ENCODE measurements at places on chromosomes 2 and 18.

DNA sequence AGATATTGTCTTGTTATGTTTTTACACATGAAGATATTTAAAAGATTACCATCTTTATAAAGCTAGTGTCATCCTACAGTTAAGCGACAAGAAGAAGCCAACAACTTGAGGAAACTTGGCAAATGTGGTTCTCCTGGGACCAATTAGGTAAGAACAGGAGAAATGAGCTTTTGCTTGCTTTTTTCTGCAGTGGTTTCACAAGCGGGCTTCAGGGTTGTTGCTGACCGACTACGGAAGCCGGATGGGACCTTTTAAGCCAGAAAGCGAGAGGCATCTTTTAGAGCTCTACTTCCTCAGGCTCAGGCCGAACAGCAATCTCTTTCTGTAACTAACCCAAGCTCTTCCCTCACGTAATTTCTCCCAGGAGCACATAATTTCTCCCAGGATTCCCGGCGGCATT, 256.5 kb downstream of the CNTNAP5 start:
- no peak for DNase-seq

- DNase-seq = no peak
Measured at GRCh38 chr2:172135446-172135845, 32.7 kb upstream of the DLX2 start.

GRCh38 chr2:118529908-118530599, 317.4 kb downstream of the EN1 start:
- DNase-seq = no peak

GRCh38 chr2:193989645-193990044, 1667.4 kb upstream of the SLC39A10 start:
- no peak for DNase-seq

- no peak for DNase-seq
Measured at GRCh38 chr2:236545248-236545658, 24.4 kb upstream of the ACKR3 start.

GRCh38 chr18:28916456-28916855, 739.5 kb upstream of the CDH2 start:
- DNase-seq = no peak

- no peak for DNase-seq
Measured at GRCh38 chr18:71471963-71472725, 1072.0 kb downstream of the CBLN2 start.

GRCh38 chr2:173815772-173816171, 149.4 kb downstream of the SP3 start:
- DNase-seq = no peak

GRCh38 chr18:65661391-65661790, 89.4 kb upstream of the CDH7 start:
- DNase-seq = no peak

- no peak for DNase-seq
Measured at GRCh38 chr18:48769006-48769636, 181.6 kb downstream of the SMAD7 start.

- DNase-seq = peak; percentile 36
Measured at GRCh38 chr2:37588316-37588777, 83.1 kb downstream of the CDC42EP3 start.

DNA sequence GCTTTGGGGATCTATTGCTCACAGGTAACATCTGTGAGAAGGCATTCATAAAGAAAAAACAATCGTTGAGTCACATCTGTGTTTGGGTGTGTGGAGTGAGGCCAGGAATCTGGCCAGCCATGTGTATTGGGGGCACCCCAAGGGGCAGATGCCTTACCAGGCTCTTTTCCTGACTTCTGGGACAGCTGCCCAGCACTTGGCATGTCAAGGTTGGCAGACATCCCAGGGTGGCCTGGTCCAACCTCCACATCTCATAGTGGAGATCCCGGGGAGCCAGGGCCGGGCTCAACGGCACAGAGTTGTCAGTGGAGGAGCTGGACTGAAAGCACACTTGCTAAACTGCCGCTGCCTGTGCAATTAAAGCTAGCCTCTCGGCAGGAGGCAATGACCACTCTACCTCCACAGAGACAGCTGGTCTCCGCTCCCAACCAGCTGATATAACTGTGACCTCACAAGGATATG, 75.3 kb upstream of the MGAT4A start:
- no peak for DNase-seq

GRCh38 chr18:7607540-7608173, 40.5 kb downstream of the PTPRM start:
- no peak for DNase-seq

GRCh38 chr2:225737556-225737955, 338.0 kb downstream of the NYAP2 start:
- DNase-seq = no peak

- no peak for DNase-seq
Measured at GRCh38 chr2:38191516-38191915, 115.6 kb upstream of the CYP1B1 start.

DNA sequence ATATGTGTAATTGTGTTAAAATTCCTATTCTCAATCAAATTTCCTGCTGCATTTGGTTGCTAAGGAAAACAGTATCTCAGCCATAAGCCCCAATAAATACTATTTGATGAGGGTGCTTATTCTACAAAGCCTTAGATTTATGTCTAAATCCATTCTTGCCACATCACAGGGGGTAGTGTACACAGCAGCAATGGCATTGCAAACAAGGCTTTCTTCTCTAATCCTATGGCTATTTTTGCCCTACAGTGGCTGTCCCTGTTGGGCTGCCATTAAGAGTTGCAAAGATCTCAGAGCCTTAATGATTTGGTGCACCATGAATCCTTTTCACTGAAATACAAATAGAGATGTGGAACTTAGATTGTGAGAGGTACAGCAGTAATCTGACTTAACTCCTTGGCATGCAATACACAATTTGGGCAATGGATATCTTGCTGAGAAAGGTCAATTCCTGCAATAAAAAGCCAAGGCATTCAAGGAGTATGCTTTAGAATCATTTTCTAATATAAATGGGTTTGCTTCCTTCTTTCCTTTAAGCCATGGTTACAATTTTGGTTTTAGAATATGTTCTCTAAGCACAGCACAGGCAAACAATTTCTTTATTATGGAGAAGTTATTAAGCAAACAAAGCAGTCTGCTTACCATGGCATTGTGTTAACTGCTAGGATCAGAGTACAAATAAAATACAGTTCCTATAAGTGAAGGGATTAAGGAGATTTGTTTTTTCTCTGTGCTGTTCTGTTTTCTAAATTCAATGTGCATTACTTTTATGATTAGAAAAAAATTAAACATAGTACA, 69.8 kb upstream of the CD302 start:
- DNase-seq = no peak

GRCh38 chr2:8524388-8524787, 157.5 kb upstream of the ID2 start:
- no peak for DNase-seq

DNA sequence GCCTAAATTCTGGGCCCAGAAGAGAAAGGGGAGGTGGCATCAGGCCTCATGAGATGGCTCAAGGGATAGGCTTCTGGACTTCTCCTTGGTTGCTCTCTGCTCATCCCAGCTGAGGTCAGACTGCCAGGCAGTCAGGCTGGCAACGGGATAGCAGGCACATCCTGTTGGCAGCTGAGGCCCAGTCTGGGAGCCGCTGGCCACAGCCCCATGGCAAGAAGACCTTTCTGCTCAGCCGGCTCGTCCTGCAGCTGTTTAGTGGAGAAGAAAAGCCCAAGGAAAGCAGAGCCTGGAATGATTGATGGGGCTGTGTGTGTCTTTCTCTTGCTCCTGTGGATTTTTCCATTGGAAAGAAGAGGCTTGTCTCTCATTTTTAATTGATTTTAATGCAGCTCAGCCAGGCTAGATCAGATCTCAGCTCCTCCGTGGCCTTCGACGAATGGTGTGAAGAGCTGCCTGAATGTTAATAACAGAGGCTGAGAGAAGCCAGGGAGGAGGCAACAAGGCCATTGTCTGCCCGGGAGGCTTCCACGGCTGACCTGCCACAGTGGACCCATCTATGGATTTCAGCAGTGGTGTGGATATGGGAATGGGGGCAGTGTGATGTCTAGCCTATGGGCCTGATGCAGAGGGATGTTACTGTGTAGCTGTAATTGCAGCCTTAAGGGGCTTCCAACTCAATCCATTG, 99.5 kb downstream of the HS1BP3 start:
- no peak for DNase-seq

- no peak for DNase-seq
Measured at GRCh38 chr2:238875471-238876231, 27.8 kb downstream of the TWIST2 start.

- no peak for DNase-seq
Measured at GRCh38 chr2:44932564-44933392, 8.7 kb upstream of the SIX3 start.

DNA sequence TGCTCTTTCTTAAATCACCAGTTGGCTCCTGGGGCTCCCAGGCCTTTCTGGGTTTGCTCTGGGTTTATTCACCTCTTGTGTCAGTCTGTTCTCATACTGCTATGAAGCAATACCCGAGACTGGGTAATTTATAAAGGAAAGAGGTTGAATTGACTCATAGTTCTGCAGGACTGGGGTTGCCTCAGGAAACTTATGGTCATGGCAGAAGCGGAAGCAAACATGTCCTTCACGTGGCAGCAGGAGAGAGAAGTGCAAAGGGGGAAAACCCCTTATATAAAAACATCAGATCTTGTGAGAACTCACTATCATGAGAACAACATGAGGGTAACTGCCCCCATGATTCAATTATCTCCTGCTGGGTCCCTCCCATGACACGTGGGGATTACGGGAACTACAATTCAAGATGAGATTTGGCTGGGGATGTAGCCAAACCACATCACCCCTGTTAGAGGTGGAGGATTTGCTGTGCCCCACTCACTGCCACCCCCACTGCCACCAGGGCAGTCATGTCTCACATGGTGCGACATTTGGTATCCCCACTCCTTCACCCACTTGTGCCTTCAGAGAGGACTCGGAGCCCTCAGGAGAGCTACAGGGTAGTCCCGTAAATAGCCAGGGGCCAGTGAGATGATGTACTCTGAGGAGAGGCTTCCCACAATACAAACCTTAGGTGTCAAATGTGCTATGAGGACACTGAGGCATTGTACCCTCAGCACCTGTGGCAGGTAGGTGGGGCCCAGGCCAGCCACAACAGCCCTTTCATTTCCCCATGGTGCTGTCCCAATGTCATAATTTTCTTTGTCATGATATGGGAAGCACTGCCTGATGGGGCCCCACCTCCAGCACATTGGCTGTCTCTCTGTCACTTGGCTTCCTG, 35.7 kb downstream of the CDC42EP3 start:
- no peak for DNase-seq

DNA sequence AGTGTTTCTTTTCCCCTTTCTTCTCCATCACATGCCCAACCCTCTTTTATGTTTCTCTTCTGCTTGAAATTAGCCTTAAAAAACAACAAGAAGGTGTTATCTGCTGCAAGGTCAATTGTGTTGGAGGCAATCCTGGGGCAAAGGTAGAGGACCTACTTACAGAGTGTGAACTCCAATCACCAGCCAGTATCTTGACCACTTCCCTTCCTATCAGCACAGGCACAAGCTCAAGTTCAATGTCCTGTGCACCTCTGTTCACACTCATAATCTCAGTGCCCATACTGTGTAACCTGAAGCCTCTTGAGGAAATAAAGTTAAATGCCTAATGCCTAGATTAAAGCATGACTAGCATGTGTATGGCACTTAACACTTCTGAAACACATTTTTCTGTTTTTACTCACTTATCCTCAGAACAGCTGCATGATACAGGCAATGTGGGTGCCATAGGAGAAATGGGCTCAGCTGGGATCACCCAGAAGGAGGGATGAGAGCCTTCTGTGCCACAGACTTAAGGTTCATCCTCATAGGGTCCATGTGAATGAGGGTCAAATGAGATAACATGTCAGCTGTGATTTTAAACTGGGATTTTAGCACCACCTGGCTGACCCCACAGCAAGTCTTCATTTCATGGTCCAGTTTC, 701.5 kb downstream of the BCL11A start:
- DNase-seq = no peak

DNA sequence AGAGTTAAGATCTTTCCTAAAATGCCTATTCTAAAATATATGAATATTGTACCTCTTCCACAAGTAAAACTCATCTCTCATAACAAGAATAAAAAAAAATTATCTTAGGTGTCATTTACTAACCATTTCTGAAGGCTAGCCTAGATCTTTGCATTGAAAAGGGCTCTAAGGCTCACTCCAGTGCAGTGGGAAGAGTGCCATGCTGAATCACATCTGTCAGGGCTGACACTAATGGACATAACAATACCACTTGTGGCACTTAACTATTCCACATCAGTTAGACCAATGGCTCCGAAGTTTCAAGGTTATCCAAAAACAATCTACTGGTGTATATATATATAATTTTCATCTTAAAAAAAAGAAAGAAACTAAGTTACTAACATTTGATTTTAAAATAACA, 130.2 kb downstream of the EXOC6B start:
- no peak for DNase-seq

GRCh38 chr2:100124761-100125160, 17.6 kb downstream of the AFF3 start:
- no peak for DNase-seq

- DNase-seq = no peak
Measured at GRCh38 chr2:179376881-179377280, 112.2 kb upstream of the SESTD1 start.

- DNase-seq = no peak
Measured at GRCh38 chr2:76829374-76830234, 692.6 kb downstream of the LRRTM4 start.

- no peak for DNase-seq
Measured at GRCh38 chr2:212766921-212767320, 228.3 kb upstream of the ERBB4 start.

DNA sequence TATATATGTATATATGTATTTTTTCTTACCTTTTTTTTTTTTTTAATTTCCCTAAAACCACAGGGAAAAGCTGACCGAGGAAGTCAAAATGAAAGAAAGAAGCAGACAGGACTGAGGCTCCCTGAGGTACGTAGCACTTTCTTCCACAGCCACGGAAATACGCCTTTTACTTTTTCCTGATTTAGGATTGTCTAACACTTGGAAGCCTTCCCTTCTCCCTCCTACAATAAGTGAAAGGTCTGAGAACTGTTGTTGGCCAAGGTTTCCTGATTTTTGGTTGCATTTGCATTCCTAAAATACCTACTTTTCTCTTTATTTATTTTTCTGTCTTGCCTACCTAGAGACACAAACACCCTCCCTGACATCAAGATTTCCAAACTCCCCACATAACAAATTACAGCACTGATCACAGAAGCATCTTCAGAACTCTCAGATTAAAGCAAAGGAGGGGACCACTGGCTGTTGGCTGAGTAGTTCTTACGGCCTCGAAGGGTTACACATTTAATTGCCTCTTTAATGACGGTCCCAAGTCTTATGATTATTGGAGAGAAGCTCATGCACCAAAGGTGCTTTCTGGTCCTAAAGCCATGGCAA, 778.5 kb upstream of the FANCL start:
- no peak for DNase-seq
